Fibroblast of lung (primary cell): ENCODE measurements at places on chromosomes 5 and 9.
A peak's percentile ranks its signal among the peaks of the same experiment; 100 is the strongest.

GRCh38 chr9:110768886-110769285 lies 100.3 kb downstream of the MUSK start:
- no peak for DNase-seq

GRCh38 chr5:65555287-65555686 lies 7.7 kb downstream of the CENPK start:
- DNase-seq: peak; percentile 20

DNA sequence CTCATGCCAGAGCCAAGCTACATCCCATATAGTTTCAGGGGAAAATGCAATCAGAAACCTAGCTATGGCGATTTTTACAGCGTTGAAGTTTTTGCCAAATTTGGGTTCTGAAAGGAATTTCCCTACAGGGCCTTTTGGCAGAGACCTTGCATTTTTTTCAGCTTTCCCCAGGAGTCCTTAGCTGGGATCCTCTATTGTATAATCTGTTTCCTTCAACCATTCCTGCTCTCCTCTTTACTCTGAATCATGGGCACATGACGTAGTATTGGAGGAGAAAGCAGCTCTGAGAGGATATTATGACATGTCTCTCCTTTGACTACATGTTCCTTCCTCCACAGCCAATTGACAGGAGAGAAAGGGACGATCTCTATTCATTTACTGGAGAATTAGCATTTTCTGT lies 118.5 kb upstream of the ERCC6L2 start:
- peak; percentile 85 for DNase-seq

- no peak for DNase-seq
Measured at GRCh38 chr5:130805648-130806047, 359.4 kb downstream of the HINT1 start.

GRCh38 chr9:115300874-115301273 lies 182.9 kb upstream of the TNC start:
- no peak for DNase-seq

DNA sequence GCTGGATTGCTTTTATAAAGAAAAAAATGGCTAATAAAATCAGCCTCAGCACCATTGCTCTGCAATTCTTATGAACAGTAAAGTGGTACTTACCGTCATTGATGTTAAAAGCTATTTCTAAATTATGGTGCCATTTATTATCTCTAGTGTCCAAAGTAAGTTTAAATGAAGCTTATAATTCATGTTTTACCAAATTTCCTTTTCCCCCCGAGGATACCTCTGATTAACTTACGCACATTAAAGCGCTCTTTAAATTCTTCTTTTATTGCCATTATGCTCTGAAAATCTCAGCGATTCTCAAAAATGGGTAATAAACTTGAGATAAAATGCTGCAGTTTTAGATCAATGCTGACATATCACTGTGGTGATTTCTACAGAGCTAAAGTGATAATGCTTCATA lies 13.5 kb downstream of the TLX3 start:
- no peak for DNase-seq

DNA sequence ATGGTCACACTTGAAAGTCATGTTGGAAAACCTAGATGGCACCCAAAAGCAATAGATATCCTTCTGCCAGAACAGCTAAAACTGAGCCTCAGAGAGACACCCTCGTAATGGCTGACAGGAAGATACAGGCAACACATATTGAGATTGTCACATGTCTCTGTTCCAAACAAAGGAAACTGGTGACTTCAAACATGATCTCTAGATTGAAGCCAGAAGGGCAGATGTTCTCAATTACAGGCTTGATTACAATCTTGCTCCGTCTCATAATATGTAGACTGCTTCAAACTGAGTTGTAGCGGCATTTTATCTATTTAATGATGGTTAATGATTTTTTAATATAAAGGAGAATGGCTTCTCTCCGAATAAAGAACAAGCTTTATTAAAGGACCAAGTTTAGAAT lies 774.3 kb downstream of the KCTD16 start:
- no peak for DNase-seq

DNA sequence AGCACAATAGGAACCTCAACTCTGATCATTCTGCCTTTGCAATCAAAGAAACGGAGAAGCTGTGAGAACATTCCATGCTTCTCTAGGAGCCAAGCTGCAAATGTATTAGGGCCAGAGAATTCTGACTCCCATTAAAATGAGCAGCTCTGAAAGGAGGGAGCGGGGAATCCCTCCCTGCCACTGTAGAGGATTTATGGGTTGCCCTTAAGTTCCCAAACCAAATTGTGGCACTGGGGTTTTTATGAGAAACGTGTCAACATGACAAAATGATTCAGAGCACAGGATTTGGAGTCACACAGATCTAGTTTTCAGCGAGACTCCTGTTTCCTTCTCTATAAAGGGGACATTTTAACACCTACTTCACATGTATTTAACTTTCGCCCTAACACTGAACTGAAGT lies 1.8 kb downstream of the IL6ST start:
- DNase-seq: no peak

GRCh38 chr9:88685966-88686365 lies 151.0 kb downstream of the NXNL2 start:
- DNase-seq: no peak

DNA sequence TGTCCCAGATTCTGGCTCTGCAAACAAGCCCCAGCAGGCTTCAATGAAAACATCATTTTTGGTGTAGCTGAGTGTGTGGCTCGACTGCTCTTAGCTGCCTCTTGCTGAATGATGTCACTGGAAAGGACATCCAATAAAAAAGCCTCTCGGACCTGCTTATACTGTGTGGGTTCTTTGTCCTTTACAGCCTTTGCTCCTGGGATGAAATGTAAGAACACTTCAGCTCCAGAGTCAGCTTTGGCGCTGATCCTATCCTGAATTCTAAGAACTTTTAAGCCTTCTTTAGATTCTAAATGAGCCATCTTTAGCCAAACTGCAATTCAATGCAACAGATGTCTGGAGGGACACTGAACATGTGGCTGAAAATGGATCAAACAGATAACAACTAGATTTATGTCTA lies 404.6 kb upstream of the C9orf72 start:
- DNase-seq: no peak
